Sigmoid colon (tissue), 7 donors: ENCODE measurements at places on chromosomes 16 and 17. TPM values are rescaled to one million over a fixed set of nuclear protein-coding genes. Genes with fewer than 3 reads are reported as not detected.

Gene MT1H
- total RNA-seq: not detected

Gene CASKIN1
- 0.36 TPM for total RNA-seq

Gene EFCAB5
- total RNA-seq: 3.2 TPM

DNA sequence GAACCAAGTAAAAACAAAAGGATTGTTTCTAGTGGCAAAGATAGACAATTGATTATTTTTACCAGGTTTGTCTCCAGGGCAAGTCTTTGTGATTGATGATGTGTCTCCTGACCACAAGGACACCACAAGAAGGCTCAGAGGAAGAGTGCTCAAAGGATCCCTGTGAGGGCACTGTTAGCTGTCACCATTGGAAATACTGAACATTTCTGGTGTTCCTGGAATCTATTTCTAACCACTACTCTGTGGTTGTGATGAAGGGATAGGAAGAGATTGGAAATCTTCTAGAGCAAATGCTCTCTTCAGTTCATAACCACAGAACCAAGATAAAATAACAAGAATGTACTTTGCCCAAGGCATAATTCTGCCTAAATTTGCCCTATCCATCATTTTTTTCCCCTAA, 15.3 kb downstream of the RNF43 start:
- no peak for DNase-seq

Gene ZNF750
- not detected for total RNA-seq

DNA sequence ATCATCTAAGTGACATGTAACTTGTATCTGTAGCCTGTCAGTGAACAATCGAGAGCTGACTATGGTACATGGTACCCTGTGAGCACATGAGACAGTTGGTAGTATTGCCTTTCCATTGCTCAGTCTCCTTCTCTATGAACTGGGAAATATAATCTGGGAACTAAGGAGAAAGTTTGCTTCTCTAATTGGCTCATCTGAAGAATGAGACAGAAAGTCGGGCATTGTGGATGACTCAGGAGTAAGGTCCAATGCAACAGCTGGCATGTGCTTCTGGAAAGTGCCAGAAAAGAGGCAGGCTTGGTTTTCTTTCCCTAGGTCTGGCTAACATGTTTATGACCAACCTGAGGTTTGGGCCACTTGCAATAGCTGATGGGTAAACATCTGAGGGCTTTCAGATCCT, 51.9 kb downstream of the ZZEF1 start:
- no peak for DNase-seq

DNA sequence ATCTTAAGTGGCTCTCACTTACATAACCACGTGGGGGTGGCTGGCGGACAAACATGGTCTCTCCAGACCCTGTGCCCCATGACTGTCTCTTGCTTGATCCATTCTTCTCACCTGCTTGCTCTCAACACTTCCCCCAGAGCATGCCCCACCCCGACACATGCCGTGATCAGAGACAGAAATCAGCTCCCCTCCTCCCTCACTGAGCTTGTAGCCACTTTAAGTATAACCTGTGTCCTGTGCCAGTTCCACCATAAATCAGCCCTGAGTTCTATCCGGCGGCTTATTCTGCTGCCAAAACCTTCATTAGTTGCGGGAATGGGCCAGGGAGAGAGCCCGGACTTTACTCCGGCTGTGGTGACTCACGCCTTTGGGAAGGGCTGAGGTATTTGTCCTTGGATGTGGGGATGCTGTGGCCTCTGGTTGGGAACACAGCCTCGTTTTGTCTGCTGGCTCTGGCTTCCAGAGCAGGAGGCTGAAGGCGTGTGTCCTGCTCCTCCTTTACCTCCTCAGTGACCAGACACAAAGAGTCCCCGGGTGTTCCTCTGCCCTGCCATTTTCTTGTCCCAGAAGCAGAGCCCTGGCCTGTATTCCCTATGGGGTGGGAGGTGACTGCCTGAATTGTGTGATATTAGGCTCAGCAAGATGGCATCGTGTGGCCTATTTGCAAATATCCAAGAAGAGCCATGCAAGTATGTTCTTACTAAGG, 21.1 kb downstream of the ANKRD40 start:
- peak; percentile 95 for DNase-seq

DNA sequence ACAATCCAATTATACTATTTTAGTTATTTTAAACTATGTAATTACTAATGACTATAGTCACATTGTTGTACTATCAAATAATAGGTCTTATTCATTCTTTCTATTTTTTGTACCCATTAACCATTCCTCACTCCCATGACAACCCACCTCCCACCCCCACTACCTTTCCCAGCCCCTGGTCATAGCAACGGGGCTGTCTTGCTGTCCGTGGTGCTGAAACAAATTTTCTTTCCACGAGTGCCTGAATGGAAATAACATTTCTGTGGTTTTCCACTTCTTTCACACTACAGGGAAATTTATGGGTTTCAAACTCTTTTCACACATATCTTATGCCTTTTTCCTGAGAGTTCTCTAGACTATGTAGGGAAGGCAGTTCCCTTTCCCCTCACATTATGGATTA, 326.6 kb downstream of the PHKB start:
- no peak for DNase-seq

Gene MFAP4
- total RNA-seq: 324 TPM

GRCh38 chr17:79246225-79247190, 171.9 kb downstream of the ENGASE start:
- DNase-seq: no peak

Gene KCNH4
- total RNA-seq: not detected

- no peak for DNase-seq
Observed at GRCh38 chr17:44881145-44881544, 18.1 kb downstream of the EFTUD2 start.

- peak; percentile 76 for DNase-seq
Observed at GRCh38 chr17:56834380-56835263, 671 bp downstream of the DGKE start.

Gene TEKT1
- total RNA-seq: not detected

DNA sequence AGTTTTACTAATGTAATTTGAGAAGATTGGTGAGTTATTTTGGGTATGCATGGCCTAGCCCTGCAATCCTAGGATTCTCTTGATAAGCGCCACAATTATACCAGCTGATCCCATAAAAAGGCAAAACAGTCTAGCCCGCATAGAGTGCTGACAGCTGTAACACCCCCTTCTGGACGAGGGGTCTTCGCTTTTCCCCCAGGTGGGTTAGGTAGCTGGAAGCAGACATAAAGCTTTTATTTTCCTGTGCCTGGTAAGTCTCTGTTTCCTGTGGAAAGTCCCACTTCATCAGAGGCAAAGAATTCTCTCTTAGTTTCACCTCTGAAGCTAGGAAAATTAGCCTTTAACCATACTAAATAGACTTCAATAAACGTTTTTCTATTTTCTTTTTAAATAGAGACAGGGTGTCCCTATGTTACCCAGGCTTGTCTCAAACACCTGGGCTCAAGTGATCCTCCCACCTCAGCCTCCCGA, 108.3 kb downstream of the YPEL2 start:
- no peak for DNase-seq

DNA sequence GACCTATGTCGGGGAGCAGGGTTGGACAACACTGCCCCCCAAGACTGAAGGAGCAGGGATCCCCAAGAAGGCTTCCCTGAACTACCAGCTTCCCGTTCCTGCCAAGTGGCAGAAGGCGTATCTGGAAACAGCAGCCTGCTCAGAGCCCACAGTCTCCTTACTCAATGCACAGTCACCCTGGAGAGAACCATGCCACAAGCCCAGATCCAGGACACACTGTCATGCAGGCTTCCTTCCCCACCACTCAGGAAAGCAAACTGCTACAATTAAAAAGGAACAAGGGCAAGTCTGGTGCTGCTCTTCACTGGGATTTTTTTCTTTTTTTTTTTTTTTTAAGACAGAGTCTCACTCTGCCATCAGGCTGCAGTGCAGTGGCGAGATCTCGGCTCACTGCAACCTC, 8.2 kb downstream of the WDR45B start:
- DNase-seq: no peak

DNA sequence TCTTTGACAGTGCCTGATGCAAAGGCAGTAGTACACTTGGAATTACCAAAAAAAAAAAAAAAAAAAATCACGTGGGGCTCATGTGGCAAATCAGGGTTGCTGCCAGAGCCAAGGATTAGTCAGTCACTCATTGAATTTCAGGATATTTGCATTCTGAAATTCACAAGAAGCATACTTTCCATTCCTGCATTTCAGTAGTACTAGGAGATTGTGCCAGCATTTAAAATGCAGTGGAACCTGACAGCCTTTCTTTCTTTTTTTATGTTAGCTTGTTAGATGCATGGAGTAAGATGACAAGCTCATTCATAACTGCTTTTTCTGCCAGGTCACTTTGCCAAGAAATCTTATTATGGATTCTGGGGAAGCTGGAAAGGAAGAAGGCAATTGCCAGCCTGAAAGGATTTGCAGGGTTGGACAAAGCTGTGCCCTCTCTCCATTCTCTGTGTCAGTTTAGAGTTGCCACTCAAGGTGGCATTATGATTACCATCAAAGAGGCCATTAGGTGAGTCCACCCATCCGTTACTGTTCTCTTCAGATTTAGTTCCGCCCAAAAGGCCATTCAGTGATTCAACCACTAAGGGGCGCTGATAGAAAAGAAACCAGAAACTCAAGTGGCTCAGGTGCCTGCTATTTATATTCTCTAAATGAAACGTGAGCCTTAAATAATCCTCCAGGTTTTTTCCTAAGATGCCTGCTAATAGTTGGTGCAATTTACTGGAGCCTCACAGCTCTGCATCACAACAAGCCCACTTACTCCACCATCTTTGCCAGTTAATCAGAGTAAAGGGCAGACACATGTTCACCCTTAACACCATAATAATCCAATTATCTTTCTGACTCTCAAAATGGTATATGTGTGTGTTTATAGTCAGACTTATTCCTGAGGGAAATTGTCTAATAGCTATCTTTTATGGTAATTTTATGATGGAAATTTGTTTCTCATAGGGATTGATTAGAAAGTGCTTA, 59.0 kb downstream of the TANGO6 start:
- DNase-seq: no peak

- DNase-seq: no peak
Observed at GRCh38 chr17:42310787-42311215, 22.5 kb downstream of the STAT5A start.

DNA sequence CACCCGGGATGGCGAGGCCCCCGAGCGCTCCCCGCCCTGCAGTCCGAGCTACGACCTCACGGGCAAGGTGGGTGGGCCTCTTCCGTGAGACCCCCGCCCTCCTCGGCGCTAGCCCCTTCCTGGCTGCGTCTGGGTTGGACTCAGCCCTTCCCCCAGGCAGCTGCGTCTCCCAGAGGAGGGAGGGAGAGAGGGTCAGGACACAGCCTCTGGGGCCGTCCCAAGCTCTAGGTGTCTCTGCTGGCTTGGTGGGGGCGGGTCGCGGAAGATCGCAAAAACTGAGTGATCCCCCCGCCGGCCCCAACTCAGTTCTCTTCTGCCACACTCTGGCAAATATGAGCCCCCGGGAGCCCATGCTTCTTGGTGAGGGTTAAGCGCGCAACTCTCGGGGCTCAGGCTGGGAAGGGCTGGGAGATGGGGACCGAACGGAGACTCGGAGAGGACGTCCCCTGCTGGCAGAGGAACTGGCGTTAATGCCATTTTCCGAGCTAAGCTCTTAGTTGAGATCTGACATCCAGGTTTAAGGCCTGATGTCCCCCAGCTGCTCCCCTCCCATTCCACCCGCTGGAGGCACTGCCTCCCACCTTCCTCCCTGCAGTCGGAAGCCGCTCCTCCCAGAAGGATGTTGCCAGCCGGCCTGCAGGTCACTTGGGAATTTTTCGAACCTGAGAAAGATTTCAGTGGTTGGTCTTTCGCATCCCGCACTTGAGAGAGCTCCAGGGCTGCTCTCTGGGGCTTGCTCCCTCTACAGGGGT, 419 bp downstream of the RAB37 start:
- DNase-seq: no peak

DNA sequence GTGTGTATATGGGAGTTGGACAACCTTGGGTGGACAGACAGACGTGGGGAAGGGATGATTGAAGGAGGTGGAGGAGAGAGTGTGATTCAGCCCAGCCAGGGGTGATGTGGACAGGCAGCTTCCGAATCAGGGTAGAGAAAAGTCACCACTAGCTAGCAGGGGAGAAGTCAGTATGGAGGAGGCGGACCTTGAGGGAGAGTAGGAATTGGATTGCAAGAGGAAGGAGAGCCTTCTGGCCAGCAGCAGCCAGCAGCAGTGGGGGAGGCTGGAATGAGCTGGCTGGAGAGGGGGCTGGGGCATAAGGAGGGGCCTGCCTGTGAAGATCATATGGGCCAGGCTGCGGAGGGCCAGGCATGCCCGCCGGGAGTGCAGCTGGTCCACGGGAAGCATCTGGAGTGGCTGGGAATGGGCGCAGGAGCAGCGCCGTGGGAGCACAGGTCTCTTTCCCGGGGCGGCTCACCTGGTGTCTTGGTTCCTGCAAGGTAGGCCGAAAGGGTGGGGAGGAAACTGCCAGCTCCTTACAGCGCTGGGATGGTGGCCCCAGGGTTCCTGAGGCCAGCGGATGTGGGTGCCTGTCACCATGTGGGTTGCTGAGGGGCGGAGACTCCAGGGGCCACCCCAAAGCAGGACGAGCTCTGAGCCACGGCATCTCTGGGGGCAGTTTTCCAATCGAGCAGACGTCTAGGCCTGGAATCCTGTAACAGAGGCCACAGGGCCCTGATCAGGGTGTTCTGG, 235.3 kb downstream of the SEC14L1 start:
- peak; percentile 78 for DNase-seq

- no peak for DNase-seq
Observed at GRCh38 chr17:7216242-7217112, 3.2 kb downstream of the DLG4 start.

DNA sequence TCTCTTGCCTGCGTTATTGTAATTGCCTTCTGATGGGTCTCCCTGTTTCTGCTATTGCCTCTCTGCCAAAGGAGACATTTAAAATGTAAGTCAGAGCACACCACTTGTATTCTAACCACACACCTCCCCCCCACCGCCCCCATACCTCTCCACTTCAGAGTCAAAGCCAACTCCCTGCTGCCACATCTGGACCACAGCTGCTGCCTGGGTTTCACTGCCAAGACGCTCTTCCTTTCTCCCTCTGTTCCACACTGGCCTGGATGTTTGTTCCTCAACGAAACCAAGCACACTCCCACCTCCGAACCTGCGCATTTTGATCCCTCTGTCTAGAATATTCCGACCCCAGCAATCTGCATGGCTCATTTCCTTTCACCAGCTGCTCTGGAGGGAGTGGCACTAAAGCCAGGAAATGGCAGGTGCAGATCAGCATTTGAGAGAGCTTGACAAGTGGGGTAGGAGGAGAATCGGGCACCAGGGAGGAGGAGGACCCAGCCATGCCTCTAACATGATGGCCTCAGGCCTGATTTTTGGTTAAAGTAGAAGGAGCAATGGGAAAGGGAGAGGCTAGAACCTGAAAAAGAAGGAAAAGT, 92.4 kb upstream of the HS3ST2 start:
- DNase-seq: no peak

GRCh38 chr16:10122546-10122945, 59.7 kb downstream of the GRIN2A start:
- DNase-seq: no peak
